Ovary (tissue), 10 donors: ENCODE measurements at places on chromosomes 1 and 21.

- DNase-seq, result no peak
Measured at GRCh38 chr1:160550572-160551034, 27.5 kb upstream of the SLAMF6 start.

DNA sequence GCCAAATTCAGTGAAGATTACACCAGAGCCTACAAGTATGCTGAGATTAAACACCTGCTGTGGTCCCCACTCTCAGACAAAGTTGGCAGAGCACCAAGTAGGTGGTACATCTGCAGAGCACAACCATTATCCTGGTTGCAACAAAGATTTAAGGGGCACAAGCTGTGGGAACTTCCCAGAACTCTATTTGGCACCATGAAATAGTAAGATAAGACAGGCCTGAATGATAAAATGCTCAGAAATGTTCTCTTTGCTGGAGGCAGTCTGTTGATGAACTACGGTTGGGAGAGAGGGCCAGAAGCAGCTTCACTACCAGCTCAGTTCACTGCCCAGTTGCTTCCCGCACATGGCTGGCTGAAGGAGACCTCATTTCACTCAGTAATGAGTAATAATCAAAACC lies 19.9 kb downstream of the RPL5 start:
- no peak for DNase-seq

DNA sequence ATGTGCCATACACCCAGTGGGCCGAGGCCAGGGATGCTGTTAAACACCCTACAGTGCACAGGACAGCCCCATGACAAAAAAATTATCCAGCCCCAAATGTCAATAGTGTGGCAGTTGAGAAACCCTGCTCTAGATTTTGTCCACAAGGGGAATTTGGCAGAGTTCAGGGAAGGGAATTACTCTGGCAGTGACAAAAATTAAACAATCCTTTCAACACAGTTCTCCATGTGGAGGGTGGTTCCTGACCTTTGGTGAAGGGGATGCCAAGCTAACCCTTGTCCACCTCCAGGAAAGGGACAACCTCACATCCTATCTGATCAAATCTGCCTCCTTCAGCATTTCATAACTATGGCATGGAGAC lies 28.4 kb upstream of the CD84 start:
- no peak for DNase-seq

DNA sequence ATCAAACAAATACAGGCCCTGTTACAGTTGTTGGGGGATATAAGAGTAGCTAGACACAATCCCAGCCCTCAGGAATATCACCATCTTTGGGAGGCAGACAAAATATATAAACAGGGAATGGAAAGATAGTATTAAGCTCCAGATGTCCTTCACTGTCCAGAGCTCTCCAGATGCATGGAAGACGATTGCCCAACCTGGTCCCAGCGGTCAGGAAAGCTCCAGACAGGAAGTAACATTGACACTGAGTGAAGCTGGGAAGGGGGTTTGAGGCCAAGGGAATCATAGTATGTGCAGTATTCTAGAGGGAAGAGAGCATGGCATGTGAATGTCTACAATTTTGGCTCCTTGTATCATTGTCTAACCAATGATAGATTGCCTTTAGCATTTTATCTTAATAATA lies 173.9 kb upstream of the HOOK1 start:
- DNase-seq, result no peak

GRCh38 chr1:185297982-185298381 lies 19.1 kb downstream of the IVNS1ABP start:
- DNase-seq, result no peak

DNA sequence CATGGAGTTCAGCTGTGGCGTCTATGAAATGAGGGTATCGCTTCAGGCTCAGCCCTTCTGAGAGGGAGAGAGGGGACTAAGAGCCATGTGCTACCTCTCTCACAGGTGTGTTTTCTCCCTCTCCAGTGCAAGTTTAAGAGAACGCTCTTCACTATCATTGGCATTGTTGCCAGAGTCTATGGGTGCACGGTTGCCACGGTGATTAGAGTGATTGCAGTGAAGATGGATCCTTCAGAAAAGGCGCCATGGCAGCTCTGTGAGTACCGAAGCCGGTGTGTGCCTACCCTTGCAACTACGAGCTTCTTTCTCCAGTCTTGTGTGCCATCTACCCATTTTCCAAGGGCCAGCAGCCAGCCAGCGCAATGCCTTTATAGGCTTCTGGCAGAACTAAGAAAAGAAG lies 290.5 kb downstream of the OMA1 start:
- DNase-seq, result no peak

GRCh38 chr1:62068416-62068843 lies 126.2 kb upstream of the L1TD1 start:
- no peak for DNase-seq

GRCh38 chr1:230079199-230080024 lies 12.4 kb downstream of the GALNT2 start:
- no peak for DNase-seq

DNA sequence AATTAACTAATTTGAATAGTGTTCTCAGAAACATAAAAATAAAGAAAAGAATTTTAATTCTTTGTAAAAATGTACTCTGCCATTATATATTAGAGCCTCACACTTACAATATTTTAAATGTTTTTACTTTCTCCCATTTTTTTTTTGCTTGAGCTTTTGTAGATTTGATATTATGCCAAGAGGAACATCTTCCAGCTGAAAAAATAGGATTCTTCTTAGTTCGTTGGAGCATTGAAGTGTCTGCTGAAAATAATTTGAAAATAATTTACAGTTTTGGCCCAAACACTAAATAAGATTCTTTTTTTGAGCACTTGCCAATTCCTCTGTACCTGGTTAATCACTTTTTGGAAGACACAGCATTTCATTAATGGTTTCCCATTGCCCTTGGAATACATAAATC lies 175.0 kb upstream of the COL11A1 start:
- DNase-seq, result no peak

DNA sequence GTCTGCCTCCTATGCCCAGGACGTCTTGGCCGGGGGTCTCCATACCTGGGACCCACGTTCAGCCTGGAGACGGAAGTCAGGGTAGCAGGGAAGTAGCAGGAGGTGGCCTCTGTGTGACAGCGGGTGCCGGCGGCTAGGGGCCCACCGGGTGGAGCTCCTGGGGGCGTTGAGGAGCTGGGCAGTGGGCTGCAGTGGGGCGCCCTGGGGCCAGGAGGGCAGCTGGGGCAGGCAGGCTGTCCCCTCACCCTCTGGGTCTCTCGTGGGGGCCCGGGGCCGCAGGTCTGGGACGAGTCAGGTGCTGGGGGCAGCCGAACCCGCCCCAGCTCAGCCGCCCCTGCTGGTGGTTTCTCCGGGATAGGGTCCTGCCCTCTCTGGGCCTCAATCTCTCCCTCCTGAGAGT lies 14.7 kb upstream of the PEX10 start:
- no peak for DNase-seq

- DNase-seq, result no peak
Measured at GRCh38 chr1:121483961-121484424, 299.2 kb downstream of the SRGAP2C start.

DNA sequence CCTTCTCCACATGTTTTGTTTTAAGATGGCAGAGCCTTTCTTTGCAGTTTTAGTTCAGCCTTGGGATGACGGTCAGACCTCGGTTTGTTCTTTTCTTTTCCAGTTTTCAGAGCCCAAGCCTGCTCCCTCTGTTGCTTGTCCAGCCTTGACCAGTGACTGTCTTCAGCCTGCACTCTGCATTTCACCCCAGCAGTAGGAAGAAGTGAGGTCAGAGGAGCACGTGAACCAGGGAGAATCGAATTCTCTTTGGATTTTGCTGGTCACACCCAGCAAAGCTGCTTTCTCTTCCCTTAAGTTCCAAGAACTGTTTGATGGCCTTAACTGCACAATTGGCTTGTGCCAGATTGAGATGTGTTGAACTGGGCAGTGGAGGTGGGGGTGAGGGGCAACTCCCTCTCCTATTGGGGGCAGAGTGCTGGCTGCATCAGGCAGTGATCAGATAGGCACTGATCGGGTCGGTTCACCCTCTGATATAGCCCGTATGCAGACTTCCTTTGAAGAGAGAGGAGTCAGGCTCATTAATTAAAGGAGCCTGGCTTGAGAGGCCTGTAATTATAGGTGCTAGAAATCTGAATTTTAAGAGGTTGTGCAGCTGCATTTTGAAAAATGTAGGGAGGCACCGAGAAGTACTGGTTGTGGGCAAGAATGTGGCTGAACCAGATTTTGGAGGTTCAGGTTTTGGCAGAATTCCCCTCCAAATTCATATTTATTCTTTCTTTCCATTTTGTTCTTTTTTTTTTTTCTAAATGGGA lies 42.4 kb downstream of the PEX14 start:
- no peak for DNase-seq

DNA sequence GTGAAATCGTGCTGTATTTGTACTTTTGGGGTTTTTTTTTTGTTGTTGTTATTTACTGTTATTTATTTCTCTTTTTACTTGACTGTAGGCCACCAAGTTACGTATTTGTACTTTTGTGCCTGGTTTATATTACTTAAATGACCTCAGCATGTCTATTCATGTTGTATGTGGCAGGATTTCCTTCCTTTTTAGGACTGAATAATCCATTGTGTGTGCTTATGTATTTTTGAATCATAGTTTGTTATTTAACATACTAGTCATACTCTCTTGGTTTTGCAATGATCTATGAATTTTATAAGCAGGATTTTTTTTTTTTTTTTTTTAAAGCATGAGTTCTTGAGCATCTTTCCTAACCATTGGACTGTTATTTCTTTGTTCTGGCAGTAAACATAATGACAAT lies 51.2 kb downstream of the RNF2 start:
- DNase-seq, result no peak

- no peak for DNase-seq
Measured at GRCh38 chr1:160578525-160579191, 638 bp downstream of the CD84 start.

- DNase-seq, result no peak
Measured at GRCh38 chr21:39364949-39365348, 16.1 kb upstream of the HMGN1 start.

DNA sequence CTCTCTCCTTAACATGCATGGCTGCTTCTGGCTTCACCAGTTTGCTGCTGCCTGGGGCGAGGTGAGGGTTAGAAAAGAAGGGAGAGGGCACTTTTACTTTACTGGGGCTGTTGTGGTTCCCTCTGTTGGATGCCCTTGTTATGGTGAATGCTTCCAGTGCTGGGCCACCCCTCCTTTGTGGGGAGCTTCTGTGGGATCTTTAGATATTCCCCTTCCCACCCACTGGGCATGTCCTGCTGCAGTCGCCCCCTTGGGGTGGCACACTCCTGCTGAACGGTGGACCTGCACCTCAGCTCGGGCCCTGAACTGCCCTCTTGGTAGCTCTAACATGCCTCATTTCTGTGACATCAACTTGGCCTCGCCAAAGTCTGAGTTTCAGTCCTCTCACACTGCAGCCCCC lies 6.0 kb downstream of the TNN start:
- no peak for DNase-seq

DNA sequence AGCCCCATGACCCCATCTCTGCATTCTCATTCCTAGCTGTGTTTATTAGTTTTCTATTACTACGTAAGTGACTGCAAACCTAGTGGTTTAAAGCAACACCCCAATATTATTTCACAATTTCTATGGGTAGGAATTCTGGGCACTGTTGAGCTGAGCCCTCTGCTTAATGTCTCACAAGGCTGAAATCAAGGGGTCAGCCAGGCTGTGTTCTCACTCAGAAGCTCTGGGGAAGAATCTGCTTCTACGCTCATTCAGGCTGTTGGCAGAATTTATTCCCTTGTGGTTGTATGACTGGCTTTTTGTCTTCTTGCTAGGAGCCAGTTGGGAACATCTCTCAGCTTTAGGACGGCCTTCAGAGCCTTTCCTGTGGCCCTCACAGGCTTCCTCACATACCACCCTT lies 181.0 kb downstream of the GIPC2 start:
- DNase-seq, result no peak

DNA sequence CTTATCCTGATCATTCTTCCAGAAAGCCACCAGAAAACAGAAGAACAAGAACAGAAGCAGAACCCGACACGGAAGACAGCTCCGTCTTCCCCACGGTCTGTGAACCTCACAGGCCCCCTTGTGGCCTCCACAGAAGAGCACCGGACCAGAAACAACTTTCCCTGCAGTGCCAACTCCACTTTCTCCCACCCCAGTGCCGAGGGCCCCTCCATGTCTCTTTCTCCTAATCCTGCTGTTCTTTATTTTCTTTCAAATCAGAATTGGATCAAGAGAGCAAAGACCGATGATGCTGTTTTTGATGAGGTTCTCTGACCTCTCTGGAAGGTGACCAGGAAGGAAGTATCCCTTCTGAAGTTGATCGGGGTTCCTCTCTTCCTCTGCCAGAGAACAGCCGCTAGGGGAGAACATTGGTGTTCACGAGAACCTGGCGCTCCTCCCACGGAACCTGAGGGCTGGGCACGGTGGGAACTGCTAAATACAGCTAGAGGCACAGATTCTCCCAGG lies 58.9 kb upstream of the CTTNBP2NL start:
- DNase-seq, result no peak

DNA sequence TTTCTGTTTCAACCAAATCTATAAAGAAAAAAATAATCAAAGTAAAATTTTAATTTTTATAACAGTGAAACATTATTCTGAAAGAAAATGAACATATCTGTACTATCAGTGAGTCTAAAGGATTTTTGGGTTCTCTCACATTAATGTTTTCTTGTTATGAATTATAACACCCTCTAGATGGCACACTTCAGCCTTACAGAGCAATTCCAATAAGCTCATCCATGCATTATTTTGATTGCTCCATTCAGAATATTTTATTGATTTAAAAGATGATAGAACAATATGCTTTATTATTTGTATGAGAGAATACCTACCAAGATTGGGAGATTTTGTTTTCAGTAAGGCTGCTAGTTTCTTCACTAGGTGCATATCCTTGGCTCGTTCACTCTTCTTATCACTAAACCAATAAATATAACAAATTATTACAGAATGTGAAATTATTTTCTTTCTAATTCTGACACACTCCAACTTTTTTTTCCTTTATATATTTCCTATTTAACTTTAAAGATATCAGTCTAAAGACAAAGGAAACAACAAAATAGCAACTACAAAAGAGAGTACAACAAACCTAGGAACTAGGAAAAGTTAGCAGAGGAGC lies 82.4 kb downstream of the RAB3GAP2 start:
- no peak for DNase-seq
